ENCODE measurements at places on chromosomes 1 and 21. TPM values are rescaled to one million over a fixed set of nuclear protein-coding genes. Genes with fewer than 3 reads are reported as not detected.

Gene NPHS2
- not detected for total RNA-seq

DNA sequence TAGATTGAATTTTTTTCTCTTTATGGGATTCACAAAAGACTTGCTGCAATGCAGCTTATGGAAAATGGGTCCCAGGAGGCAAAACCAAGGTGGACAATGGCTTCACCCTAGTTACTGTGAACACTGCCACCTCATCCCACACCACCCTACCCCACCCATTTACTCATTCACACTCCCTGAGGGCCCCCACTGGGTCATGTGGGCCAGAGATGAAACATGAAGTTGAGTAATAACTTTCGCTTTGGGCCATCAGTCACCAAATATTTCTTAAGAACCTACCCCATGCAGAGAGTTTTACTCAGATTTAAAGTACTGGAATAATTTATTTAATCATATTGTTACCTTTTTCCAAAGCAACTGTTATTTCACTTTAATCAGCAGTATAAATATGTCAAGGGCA is 191.8 kb downstream of the TPR start:
- H3K4me1 ChIP-seq, result no peaks in the 10 kb centered on the region
- no peak overlapping the region for H3K4me3 ChIP-seq
- H3K27me3 ChIP-seq, result no peaks in the 10 kb centered on the region

DNA sequence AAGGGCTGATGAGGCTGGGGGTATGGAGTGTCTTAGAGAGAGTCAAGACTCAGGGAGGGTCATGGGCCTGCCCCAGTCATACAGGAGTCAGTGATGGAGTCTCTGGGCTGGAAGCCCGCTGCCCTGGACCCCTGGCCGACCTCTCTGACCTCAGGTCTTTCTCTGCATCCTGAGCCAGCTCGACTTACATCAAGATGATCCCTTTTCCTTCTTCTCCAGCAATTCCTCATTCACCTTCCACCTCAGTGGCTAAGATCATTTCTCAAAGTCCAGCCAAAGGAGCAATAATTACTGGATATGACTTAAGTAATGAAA is 308.6 kb downstream of the MATN1 start:
- no peaks in the 10 kb centered on the region for H3K36me3 ChIP-seq
- no peak for DNase-seq
- no peaks in the 10 kb centered on the region for H3K4me1 ChIP-seq
- H3K27ac ChIP-seq, result no peak overlapping the region
- H3K4me3 ChIP-seq, result no peak overlapping the region

- H3K36me3 ChIP-seq, result 0 out of 2 replicates have a peak, but pooled peaks cover 2% of the 10 kb centered on the region
- no peak overlapping the region for H3K4me3 ChIP-seq
- no peak for DNase-seq
- no peak overlapping the region for H3K27ac ChIP-seq
- H3K27me3 ChIP-seq, result no peaks in the 10 kb centered on the region
- peaks cover 3% of the 10 kb centered on the region for H3K4me1 ChIP-seq
Measured at GRCh38 chr1:7811476-7811875, 27.4 kb downstream of the PER3 start.

- DNase-seq, result no peak
- no peak overlapping the region for H3K27ac ChIP-seq
- no peaks in the 10 kb centered on the region for H3K4me1 ChIP-seq
- H3K27me3 ChIP-seq, result no peaks in the 10 kb centered on the region
Measured at GRCh38 chr1:84862810-84863251, 30.2 kb downstream of the LPAR3 start.

DNA sequence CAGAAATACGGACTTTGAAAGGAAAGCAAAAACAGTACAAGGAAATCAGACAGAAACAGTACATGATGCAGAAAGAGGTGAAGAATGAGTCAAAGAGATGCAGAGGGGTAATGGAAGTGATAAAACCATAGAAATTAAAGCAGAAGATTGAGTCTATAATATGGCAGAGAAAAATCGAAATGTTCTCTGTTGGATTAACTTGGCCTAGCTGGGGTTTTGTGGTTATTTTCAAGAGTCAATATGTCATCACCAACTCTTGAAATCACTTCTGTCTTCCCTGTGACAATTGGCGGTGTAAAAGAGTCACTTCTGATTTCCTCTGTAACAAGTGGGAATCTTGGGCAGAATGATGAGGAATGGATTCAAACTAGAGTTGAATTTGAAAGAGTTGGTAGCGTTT is 7.4 kb downstream of the YTHDF2 start:
- H3K36me3 ChIP-seq, result peaks cover 54% of the 10 kb centered on the region
- no peak overlapping the region for H3K4me3 ChIP-seq
- H3K27ac ChIP-seq, result no peak overlapping the region

- H3K27me3 ChIP-seq, result no peaks in the 10 kb centered on the region
- H3K27ac ChIP-seq, result no peak overlapping the region
- H3K4me3 ChIP-seq, result no peak overlapping the region
- DNase-seq, result no peak
Measured at GRCh38 chr1:156244126-156244525, 2.1 kb downstream of the BGLAP start.

Gene PTPRC
- total RNA-seq, result 1.2 TPM

Gene AMY1A
- total RNA-seq, result not detected

DNA sequence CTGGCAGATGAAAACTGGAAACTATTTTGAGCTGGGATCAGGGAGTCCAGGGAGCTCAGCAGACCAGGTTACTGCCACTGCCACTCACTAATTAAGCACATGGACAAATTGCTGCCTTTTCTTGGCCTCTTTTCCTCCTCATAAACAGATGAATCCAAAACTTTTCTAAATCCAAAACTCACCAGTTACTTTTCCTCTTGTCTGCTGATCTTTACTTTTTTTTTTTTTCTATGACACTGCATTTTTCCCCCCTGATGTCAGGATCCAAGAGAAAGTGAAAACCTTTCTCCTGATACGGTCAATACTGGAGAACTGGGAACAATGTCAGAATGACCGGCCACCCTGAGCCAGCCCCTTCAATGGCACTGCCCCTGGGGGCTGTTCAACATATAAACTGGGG is 405.8 kb downstream of the DUSP10 start:
- no peak for DNase-seq
- H3K27ac ChIP-seq, result no peak overlapping the region
- no peaks in the 10 kb centered on the region for H3K36me3 ChIP-seq

Gene IFI16
- total RNA-seq, result 1.6 TPM

Measured in HCT116 (cell line).